ENCODE measurements at places on chromosomes 4 and X.

DNA sequence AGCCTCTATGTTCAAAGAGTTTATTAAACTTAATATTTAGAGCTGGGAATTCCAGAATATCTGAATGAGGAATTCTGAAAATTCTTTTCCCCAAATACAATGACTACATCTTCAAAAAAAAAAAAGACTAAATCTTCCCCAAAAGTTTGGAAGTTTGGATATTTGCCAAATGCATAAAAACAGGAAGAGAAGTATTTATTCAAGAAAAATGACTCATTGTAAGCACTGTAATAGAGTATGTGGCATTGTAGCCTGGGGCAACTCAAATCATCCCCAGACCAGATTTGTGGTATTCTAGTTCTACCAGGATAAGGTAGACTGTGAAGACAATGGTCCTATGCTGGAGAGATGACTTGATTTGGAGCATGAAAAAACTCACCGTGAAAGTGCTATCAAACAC is 78.5 kb upstream of the PDHA2 start:
- peak; percentile 86 for DNase-seq

- DNase-seq = no peak
Measured at GRCh38 chrX:19514791-19515614, at the start of gene MAP3K15. Gene MAP3K15, minus strand, starts transcription at chrX:19515508. Its CDS starts 247 bp downstream, at chrX:19515261.

DNA sequence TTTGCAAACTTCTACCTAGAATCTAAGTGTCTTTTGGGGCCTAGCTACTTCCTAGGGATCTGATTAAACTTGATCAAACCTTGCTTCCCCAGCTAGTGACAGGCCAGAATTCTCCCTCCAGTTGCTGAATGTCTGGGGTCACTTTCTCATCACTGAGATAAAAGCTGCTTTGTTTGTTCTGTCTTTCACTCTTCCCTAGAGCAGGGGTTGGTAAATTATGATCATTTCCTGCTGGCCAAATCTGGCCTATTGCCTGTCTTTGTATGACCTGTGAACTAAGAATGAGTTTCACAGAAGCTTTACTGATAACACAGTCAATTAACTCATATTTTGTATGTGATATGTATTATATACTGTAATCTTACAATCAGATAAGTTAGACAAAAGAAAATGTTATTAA is 157.8 kb upstream of the AADAT start:
- no peak for DNase-seq

- DNase-seq = peak; percentile 26
Measured at GRCh38 chr4:87632469-87632868, 17.6 kb upstream of the DMP1 start.

GRCh38 chr4:37663552-37663951 is 22.6 kb downstream of the RELL1 start:
- no peak for DNase-seq

DNA sequence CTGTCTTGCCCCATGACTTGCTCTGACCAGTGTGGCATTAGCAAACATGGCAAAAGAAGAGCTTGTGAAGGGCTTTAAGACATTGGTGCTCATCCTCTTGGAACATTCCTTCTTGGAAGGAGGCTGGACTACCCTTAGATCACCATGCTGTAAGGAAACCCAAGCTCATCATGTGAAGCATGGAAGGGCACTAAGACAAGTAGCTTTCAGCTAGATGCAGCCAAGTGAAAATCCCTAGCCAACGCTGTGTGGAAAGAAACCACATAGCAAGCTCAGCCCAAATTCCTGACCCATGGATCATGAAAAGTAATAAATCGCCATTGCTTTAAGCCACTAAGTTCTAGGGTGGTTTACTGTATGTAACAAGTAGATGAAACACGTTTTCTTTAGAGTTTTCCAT is 12.4 kb upstream of the PACRGL start:
- DNase-seq = peak; percentile 57

DNA sequence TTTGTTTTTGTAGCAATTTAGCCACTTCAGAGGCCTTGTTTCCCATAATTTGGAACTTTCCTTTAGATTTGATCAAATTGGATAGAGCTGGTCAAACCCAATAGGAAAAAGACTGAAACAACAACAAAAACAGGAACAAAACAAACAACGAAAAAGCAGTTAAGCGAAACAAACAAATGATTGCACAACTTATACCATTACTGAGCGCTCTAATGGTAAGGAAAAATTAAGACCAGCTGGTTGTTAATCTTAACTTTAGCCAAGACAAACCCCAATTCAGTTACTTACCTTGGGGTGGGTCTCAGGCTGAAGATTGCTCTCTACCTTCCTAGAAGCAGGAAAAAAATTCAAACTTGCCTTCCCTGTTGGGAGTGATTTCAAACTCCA is 38.3 kb downstream of the SPCS3 start:
- DNase-seq = no peak

DNA sequence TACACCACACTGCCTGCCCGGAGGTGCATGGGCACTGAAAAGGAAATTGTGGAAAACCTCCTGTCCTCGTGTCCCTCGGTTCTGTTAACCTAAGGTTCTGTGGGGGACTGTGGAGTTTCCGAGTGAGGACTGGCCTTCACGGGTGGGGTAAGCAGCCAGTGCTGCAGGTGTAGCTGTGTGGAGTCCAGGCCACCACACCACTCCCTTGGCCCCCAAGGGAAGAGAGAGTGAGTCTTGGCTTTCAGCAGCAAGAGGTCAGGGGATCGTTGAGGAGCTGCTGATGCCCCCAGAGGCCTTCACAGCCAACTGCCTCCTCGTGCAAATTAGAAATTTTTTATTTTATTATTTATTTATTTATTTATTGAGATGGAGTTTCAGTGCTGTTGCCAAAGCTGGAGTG is 20.4 kb downstream of the BEND4 start:
- no peak for DNase-seq

- no peak for DNase-seq
Measured at GRCh38 chr4:139916041-139916440, 237.9 kb downstream of the MAML3 start.

DNA sequence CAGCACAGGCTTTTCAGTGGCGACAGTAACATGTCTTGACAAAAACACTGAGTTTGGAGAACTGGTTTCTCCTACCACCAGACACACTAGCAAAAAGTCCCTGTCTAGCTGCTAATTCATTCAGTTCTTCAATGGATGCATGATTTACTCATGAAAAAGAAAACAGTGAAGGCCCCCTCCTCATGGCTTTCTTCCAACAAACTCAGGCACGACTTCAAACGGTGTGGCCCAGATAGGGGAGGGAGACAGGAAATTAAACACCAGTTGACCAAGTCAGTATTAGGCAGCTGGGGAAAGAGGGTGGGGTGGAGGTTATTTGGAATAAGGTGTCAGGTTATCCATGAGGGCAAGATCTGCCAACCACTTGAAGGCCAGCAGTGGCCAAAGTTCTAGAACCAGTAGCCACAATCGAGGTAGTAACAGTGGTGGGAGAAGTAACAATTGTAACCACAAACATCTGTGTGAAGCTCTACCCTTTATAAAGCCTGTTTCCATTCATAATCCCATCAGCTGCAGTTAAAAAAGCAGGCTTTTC is 60.2 kb downstream of the SEPSECS start:
- no peak for DNase-seq

DNA sequence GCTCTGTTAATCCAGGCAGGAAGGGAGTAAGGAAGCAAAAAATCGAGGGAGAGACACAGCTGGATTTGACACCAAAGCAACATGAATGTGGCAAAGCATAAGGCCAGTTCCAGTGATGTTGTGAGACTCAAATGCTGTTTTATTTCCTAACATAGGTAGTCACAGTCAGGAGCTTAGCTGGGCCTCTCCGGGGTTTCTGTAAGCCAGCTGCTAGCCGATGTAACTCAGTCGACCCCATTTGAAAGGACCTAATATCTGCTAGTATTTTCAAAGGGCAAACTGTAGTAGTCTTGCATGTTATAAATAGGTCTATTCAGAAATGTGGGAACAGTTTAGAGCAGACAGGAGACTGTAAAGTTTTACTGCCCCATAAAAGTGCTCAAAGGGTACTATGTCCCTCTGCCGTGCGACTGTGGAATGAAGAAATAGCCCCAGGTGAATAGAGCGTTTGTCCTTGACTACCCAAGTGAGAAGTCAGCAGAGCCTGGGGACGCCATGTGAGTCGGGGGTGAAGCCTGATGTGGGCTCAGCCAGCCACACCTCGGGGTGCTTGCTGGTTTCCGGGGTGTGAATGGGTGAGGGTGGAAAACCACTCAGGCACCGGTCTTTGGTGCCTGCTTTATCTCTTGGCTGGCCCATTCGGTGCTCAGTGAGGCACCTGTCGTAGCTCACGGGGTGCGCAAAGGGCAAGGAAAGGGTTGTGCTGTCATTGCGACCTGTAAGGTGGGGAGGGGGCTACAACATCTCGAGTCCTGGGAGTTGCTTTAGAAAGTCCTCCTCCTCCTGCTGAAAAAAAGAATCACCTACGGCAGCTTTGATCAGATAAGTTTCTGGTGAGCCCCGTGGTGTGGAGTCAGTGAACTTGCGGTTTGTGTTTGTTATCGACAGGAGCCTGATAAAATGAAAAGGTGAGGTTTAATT is 745 bp downstream of the TRIM2 start:
- peak; percentile 22 for DNase-seq
